Effector CD4-positive, alpha-beta T cell (primary cell): ENCODE measurements at places on chromosomes 3 and 15.

DNA sequence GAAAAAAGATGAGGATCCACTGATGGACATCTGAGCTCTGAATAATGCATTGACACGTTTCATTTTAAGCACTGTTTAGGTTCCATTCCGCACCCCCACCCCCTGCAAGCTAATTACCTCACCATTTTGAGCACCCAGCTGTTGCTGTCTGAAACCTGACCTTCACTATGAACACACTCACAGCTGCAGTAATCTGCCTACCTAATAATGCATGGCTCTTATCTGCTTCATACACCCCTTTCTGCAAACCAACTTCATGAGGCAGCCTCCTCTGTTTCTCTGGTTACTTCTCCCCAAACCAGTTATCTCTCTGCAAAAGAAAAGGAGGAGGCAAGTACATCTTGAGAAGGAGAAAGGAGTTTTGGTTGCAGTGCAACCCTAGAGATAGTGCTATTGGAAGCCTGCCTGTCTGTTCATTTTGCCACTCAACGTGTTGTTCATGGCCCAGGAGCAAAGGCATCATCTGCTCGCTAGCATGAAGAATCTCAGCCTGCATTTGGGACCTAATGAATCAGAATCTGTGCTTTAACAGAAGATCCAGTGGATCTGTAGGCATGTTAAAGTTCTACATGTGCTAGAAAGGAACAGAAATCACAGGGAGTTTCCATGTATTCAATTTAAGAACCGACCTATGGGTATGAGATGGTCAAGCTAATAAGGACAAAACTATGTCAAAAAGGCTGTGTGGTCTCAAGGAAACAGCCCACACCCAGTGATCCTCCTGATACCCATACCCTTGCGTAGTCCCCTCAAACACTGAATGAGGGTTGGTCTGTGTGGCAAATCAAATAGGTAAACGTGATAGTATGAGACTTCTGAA is 87.2 kb downstream of the MB21D2 start:
- DNase-seq: no peak

DNA sequence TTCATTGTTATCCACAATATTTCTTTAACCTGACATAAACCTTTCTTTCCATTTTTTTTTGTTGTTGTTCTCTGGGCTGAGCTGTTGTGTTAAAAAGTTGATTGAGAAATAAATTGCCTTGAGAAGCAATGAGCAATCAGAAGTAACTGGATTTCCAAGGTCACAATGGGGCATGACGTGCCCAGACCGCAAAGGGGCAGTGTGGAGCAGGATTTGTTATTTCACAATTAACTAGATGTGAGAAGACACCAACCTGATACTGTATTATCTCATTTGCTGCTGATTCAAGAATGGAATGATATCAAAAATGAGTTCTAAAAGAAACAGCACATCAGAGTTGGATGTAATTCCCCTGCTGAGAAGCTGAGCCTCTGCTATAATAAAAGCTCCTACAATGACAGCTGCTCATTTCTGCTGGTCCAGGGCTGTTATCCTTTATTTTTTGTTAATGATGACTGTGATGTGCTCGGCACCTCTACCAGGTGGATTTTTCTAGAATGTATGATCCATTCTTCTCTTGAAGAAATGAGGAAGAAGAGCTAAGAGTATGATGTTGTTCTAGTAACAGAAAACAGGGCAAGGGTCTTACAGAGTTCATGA is 28.1 kb downstream of the CPNE4 start:
- DNase-seq: no peak

DNA sequence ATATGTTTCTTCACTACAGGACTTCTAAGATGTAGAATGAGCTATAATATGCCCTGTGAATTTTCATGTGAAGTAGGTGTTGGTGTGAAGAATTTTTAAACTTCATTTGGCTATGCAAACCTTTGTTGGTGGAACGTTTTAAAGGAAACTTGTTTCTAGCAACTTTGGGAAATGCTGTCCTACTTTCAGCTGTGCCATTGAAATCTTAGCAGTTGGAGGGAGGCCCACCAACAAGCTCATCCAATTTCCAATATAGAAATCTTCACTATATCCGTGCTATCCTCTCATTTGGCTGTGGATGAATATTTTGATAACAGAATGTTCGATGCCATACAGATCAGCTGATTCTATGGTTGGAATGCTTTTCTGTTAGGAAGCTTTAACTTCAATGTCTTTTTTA is 51.3 kb downstream of the GRM7 start:
- no peak for DNase-seq

- no peak for DNase-seq
Measured at GRCh38 chr3:45365060-45365459, 23.3 kb upstream of the LARS2 start.

- no peak for DNase-seq
Measured at GRCh38 chr3:195753581-195753980, 32.8 kb downstream of the MUC20 start.

DNA sequence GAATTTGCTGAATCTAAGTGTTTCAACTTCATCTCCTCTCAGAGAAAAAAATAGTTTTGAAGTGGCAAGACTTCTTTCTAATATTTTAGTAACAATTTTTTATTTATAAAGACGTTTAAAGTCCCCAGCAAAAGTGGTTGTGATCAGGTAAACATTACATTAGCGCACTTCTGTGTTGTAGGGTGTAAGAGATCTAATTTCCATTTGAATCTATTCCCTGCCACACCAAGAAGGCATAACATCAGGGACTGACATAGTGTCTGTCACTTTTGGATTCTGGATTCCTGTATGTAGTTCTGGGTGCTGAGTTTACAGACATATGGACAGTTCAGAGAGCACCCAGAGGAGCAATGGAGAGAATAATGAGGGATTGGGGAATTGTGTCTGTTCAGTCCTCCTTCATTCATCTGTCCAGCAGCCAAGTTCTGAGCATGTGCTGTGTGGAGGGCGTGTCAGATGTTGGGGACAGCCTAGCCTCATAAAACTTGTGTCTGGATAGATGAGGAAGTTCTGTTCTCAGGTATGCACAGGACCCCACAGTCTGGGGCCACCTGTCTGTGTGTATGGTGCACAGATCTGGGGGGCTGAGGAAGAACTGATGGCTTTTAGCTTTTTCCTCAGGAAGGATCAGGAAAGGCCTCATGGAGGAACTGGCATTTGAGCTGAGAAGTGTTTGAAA is 65.6 kb downstream of the MAP2K5 start:
- no peak for DNase-seq

GRCh38 chr15:32747921-32748342 is 30.1 kb downstream of the GREM1 start:
- no peak for DNase-seq

- no peak for DNase-seq
Measured at GRCh38 chr3:49158792-49159191, 7.3 kb downstream of the CCDC71 start.

DNA sequence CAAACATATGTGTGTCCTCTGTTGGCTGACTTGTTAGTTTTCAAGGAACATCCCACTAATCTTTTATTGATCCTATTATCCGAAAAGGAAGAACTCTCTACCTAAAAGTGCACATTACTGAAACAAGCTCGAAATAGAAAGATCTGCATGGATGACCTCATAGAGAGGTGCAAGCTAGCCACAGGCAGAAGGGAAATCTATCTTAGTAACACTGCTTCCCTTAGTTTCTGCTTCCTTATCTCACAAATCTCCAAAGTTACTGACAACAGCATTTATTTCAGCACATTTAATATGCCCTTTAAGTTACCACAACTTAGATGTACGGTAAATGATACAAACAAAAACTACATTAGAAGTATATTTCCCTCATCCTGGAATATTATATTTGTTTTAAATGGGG is 285.1 kb upstream of the CCDC54 start:
- DNase-seq: no peak

GRCh38 chr3:10378742-10379141 is 57.8 kb upstream of the SEC13 start:
- no peak for DNase-seq

DNA sequence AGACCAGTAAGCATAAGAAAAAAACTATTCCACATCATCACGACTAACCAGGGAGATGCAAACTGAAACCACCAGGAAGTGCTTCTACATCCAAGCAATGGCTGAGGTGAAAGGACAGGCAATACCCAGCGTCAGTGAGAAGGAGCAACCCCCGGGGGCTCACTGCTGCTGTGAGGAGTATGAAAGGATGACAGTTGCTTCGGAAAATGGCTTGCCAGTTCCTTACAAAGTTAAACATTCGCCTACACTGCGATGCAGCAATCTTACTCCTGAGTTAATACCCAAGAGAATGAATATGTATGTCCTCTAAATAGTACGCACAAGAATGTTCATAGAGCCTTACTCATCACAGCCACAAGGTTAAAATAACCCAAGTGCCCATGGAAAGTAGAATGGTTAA is 13.3 kb upstream of the PLXNA1 start:
- DNase-seq: no peak

DNA sequence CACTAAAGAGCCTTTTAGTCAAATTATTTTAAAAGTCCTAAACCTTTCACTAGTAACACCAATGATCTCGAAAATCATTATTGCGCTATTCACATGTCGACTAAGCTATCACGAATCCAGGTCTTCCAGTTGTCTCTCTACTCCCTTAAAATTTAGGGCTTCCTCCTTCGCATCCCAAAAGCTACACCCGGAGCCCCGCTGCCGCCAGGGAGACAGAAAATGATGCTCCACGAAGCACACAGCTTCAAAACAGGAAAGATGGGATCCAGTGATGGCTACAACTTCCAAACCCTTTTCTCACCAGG is 253 bp downstream of the IFT80 start:
- no peak for DNase-seq

- DNase-seq: no peak
Measured at GRCh38 chr3:28844298-28845005, 436.4 kb upstream of the RBMS3 start.

GRCh38 chr3:134807189-134807588 is 12.1 kb downstream of the EPHB1 start:
- no peak for DNase-seq
